ENCODE measurements at places on chromosomes 13 and 19.

DNA sequence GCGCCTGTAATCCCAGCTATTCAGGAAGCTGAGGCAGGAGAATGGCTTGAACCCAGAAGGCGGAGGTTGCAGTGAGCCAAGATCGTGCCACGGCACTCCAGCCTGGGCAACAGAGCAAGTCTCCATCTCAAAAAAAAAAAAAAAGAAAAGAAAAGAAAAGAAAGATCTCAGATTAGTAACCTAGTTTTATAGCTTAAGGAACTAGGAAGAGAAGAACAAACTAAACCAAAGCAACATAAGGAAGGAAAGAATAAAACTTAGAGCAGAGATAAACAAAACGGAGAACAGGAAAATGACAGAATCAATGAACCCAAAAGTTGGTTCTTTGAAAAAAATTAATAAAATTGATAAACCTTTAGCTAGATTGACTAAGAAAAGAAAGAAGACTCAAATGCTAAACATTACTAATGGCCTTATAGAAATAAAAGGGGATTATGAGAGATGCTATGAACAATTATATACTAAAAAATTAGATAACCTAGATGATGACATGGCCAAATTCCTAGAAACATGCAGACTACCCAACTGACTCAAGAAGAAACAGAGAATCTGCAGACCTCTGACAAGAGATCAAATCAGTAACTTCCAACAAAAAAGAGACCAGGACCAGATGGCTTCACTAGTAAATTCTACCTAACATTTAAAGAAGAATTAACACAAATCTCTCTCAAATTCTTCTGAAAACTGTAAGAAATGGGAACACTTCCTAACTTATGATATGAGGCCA, 68.2 kb downstream of the CDADC1 start:
- DNase-seq, result no peak

DNA sequence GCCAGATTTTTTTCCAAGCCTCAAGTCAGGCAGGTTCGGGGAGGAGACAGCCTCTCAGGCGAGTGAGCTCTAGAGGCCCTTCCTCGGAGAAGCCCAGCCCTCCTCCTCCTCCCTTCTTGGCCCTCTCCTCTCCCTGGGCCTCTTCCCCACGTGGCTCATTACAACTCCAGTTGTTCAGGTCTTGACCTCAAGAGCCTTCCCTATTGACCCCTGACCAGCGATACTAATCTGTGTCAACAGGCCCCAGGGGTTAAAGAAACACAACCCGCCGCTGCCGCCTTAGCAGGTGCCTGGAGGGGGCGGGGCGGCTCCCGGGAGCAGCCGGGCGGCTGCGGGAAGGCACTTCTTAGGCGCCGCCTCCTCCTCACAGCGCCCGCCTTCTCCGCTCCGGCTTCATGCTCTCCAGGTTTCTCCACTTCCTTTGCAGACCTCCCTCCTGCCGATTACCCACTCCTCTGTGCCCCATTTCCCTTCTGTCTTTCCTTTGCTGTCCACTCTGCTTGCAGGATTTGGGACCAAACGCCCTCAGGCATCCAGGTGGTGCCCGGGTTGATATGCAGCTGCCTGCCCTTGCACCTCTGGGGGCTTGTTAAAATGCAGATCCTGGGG, 51.0 kb downstream of the LYL1 start:
- DNase-seq, result no peak

DNA sequence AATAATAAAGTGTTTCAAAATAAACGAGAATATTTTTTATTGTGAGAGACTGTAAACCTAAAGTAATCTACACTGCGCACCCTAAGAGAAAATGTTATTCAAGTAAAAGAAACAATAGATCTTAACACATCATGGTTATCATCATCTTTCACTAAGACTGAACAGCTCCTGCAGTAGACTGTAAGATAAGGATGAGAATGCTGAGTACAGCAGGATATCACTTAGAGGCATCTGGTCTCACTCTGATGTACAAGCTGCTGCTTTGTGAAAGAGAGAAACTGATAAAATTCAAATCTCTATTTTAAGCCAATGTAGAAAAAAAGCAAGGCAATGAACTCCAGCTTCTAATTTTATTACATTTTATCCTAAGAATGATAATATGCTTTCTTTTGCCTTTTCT, 261.7 kb upstream of the HTR2A start:
- DNase-seq, result no peak

DNA sequence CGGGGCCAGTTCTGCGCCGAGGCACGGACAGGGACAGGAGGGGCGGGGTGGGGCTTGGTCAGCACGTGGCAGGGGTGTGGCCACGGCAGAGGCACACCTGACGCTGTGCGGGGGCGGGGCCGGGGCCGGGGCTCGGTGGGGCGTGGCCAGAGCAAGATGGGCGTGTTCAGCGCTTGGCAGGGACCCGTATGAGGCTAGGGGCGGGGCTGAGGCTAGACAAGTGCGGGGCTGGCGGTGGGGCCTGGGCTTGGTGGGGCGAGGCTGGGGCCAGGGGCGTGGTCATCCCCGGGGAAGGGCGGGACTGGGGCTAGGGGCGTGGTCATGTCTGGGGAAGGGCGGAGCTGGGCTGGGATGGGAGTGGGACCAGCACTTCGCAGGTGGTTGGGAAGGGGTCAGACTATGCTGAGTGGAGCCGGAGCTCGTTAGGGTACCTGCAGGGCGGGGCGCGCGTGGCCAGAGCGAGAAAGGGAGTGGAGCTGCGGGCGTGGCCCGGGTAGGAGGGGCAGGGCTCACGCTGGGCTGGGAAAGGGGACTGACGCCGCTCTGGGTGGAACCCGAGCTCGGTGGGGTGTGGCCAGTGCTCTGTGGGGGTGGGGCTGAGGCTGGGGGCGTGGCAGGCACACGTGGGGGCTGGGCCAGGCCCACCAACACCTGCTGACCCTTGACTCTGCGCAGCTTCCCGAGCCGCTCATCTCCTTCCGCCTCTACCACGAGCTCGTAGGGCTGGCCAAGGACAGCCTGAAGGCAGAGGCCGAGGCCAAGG, 12.8 kb downstream of the POLR2E start:
- DNase-seq, result no peak

- no peak for DNase-seq
Measured at GRCh38 chr13:50080203-50080910, 65.1 kb downstream of the KCNRG start.
